ENCODE measurements at places on chromosomes 3 and 15. TPM values are rescaled to one million over a fixed set of nuclear protein-coding genes. Genes with fewer than 3 reads are reported as not detected.

DNA sequence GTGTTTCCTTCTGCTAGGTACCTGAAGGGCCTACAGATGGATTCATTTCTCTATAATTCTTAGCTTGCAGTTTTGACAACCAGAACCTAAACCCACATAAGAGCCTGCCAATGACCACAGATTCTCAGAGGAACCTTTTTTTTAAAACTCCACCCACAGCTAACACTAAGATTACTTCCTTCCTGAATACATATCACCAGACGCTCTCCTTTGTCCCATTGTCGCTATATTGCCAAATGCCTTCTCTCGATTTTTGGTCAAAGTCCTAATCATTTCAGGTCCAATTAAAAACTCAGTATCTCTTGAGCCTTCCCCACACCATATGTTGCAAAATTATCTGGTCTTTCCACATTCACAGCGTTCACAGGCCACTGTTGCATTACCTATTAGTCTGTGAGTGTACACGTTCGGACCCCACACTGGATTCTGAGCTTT, 12.4 kb downstream of the ZNF710 start:
- no peak for DNase-seq

The LRRC31 gene
- total RNA-seq, result 1.7 TPM

The ANKDD1A gene
- total RNA-seq, result 6.0 TPM

The USP13 gene
- total RNA-seq, result 15.4 TPM
